NCI-H226 (cell line): ENCODE measurements at places on chromosomes 4 and X.

DNA sequence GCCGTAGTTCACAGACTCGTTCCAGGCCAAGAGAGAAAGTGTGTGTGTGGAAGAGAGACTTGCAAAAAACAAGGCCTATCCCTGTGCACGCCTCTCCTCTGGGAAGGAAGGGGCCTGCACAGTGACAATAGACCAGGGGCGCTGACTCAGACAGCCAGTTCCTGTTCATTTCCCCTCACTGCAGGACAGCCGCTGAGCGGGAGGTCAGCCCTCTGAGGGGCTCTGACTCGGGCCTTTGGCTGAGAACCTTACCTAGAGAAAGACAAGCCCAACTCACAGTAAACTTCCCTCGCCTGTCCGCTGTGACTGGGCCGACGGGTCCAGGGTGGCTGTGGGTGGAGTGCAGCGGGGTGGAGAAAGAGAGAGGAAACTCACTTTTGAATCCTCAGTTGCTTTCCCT, 52.1 kb downstream of the RTL5 start:
- no peak for DNase-seq

- DNase-seq: peak; percentile 2
Measured at GRCh38 chr4:108272561-108272960, 103.8 kb upstream of the LEF1 start.

- no peak for DNase-seq
Measured at GRCh38 chr4:151439320-151439719, 30.3 kb downstream of the FHIP1A start.

DNA sequence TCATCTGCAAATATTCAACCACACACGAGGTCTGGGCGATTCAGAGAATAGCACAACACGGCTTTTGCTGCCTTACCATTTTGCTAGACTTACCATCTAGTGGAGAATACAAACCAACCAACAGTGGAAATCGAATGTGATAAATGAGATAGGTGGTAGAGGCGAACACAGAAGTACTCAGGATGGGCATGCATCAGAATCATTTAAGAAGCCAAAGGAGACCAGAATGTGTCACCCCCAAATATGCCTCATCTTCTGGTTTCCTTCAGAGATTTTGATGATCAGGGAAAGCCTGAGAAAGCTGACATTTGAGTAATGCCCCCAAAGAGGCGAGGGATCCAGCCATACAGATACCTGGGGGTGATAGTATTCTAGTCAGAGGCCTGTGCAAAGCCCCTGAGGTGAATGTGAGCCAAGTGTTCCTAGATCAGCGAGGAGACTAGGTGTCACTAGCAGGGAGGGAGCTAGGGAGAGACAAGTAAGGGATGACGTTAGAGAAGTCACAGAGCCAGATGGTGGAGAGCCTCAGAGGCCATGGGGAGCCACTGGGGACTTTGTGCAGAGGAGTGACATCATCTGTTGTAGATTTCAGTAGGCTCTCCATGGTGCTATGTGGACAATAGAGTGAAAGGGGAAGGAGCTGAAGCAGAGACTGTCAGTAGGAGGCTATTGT, 1.7 kb downstream of the MTMR1 start:
- DNase-seq: no peak

GRCh38 chr4:156594624-156595023, 377.0 kb downstream of the PDGFC start:
- peak; percentile 48 for DNase-seq

DNA sequence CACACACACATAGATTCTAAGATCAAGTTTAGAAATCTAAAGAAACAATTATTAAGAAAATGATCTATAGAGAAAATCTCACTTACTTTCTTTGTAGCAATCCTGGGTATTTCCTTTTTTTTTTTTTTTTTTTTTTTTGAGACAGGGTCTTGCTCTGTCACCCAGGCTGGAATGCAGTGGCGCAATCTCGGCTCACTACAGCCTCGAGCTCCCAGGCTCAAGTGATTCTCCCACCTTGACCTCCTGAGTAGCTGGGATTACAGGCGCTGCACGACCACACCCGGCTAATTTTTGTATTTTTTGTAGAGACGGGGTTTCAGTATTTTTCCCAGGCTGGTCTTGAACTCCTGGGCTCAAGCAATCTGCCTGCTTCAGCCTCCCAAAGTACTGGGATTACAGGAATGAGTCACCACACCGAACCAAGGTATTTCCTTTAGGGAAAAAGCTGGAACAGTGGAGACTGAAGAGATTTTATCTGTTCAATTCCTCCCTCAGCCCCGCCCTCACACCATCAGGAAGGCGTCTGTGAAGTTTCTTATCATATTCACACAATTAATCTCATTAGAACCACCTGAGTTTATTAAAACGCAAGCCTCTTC, at the start of gene TRIML2:
TSS of gene TRIML2 (minus strand) at position 447 of the 599 bp plus-strand sequence. CDS start 4,235 bp downstream, outside the sequence.
- DNase-seq: no peak

GRCh38 chrX:14964500-14964899, 91.3 kb downstream of the MOSPD2 start:
- no peak for DNase-seq

DNA sequence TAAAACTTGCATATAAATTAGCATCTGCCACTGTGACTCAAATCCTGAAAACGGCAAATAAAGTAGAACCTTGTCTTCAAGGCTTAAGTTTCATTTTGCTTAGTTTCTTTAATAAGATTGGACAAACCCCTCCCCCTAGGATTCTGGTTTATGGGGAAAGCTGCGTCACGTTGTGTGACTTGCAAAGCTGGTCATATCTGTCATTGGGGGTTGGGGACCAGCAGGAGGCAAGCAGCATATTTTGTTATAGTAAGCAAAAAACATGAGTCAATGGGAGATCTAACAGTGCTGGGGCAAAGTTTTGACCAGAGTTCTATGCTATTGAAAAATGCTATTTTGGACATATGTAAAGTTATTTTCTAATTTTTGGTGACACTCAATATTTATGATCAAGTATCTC, 407.3 kb downstream of the PCDH18 start:
- DNase-seq: no peak

DNA sequence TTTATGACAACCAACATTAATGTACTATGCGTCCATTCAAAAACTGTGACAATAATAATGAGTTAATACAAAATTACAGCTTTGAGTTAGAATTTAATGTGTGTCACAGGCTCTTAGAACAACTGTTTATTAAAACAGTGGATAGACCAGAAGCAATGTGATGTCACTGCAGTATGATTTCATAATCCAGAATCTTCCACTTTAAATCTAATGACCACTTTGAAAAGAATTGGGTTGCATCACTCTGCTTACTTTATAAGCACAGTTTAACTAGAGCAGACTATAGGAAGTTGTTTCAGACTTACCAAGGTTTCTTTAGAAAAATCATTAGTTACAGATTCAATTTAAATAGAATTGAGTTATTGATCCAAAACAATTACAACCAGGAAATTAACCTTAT, 758.5 kb downstream of the KCTD8 start:
- no peak for DNase-seq

DNA sequence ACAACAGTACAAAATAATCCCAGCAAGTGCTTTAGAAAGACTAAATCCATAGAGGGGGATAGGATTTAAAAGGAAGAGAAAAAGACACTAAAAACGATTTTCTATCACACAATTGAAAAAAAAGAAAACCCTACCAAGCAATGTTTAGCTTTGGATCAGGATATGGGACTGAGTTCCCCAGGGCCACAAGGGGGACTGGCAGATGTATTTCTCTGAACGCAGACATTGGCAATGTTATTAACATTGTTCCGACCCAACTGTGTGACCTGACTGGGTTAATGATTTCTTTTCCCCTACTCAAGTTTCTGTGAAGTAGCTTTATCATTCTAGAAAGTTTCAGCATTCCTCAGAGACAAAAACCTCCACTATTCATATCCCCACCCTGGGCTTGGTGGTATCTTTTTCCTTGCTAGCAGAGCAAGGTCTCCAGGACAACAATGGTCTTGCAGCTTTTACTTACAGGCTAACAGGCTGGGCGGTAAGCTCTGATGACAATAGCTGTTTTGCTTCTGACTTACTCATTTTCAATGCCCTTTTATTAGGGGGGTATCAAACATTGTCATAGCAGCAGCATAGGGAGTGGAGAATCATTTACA, 25.8 kb downstream of the SLC7A11 start:
- DNase-seq: no peak

- DNase-seq: no peak
Measured at GRCh38 chr4:119296356-119296755, 25.6 kb downstream of the FABP2 start.

DNA sequence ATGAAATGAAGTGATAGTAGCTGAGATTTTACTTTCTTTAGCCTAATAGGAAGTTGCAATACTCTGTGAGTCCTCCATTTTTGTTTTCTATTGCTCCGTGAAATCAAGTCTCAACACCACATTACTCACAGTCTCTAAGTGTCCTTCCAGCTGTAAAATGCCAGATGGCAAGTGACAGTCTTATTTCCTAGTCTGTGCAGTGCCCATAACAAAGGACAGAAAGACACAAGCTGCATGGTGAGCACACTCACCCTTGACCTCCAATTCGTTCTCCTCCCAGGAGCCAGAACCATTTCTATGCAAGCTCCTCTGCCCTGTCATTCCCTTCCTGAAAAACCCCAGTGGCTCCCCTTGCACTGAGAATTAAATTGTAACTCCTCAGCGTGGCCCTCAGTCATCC, 101.6 kb downstream of the PARM1 start:
- no peak for DNase-seq

DNA sequence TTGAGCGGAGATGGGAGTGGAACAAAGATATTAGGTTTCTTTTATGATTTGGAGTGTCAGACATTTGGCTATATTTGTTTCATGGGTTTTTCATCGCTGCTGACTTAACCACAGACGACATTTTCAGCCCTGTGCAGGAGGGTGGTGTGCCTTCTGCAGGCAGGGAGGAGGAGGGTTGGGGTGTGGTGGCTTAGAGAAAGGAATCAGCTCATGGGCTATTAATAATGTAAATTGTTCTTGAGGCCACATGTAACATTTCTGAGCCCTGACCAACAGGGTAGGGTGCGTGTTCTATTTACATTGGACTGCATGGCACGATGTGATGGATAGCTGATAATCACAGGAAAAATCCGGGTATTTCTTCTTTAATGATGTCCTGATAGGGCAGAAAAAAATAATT, 67.6 kb downstream of the POLA1 start:
- no peak for DNase-seq

DNA sequence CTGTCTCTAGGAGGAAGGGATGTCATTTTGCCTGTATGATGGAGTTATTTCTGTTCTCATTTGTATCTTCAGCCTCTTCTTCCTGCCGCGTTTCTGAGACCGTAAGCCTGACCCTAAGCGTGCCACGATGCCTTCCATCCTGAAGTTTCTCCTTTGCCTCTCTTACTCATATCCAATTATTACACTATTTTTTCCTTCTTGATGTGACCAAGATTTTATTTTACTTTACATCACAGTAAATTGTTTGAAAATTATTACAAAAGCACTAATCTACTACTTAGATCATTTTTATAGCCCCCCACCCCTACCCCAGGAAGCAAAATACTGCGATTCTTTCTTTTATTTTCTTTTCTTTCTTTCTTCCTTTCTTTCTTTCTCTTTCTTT, 95.0 kb downstream of the RAPGEF2 start:
- DNase-seq: no peak

- DNase-seq: peak; percentile 12
Measured at GRCh38 chr4:147388018-147388417, 92.9 kb upstream of the EDNRA start.

DNA sequence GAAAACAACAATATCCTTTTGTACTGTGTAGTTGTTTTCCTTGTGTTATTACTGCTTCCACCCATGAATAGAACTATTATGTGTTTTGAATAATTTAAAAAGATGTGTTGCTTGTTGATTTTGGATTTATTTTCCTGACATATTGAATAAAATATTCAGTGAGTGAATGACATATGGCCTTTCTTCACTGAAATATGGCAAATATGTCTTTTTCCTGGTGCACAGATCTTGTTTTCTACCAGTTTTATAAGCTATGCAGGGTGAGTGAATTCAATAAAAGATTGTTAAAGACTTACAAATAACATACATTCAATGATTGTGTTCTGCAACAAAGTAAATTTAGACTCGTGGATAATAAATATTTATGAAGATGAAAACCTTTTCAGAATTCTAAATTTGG, 1216.3 kb upstream of the ADGRL3 start:
- DNase-seq: no peak

DNA sequence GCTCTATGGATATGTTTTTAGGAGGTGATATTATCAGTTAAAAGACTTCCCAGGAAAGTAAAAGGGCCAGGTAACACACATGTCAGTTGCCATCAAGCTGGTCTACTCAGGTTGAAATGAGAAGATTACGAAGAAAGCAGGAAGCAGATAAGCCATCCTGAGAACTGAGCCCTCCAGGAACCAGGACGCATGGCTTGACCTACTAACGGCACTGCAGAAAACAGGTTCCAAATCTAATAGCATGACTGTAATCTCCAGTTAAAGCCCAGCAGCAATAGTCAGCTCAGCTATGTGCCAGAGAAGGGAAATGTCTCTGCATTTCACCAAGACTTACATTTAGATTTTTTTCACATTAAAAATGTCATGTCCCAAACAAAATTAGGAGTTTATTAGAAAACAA, 77.9 kb downstream of the APBB2 start:
- DNase-seq: no peak

GRCh38 chr4:172794307-172794703, 374.3 kb upstream of the GALNT7 start:
- DNase-seq: no peak

GRCh38 chr4:6118201-6118600, 82.1 kb downstream of the JAKMIP1 start:
- DNase-seq: no peak

GRCh38 chr4:6641164-6641970, 882 bp downstream of the MRFAP1 start:
- no peak for DNase-seq

DNA sequence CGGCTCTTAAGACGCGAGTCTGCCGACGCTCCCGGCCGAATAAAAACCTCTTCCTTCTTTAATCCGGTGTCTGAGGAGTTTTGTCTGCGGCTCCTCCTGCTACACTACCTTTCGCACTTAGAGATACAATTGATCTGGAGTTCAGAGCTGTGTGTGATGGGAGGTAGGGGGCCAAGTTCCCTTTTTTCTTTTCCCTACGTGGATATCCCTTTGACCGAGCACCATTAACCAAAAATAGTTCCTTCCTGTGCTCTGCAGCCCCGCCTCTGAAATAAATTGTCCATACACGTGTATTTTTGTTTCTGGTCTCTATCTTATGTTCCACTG, 555 bp upstream of the PGM2 start:
- DNase-seq: no peak

DNA sequence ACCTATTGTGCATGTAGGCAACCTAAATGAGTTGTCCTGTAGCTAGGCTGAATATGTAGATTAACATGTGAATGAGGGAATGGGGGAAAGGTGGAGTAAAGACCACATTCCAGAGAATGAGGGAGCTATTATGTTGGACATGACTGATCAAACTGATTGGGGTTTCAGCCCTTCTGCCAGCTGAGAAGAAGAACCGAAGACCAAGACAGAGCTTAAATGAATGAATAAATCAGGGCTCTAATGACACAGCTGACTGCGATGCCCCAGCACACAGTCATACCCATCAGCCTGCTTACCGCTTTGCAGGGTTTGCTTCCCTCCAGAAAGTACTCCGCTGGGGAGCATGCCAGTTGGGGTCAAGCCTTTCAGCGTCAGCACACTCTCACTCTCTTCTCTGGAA, 315.4 kb downstream of the PPP3CA start:
- no peak for DNase-seq
